Naive thymus-derived CD4-positive, alpha-beta T cell (primary cell): ENCODE measurements at places on chromosomes 1 and 21. TPM values are rescaled to one million over a fixed set of nuclear protein-coding genes. Genes with fewer than 3 reads are reported as not detected.

SPATA21 gene
- not detected for total RNA-seq

MTMR11 gene
- 9.7 and 12.9 TPM in 2 replicates for total RNA-seq

CELA2B gene
- total RNA-seq, result not detected in 2 replicates

ERMAP gene
- total RNA-seq, result 6.7 TPM

FH gene
- 25.8 TPM for total RNA-seq

OR6K6 gene
- not detected for total RNA-seq

LBR gene
- total RNA-seq, result 141 TPM

ACOT11 gene
- total RNA-seq, result 1.9 and 2.3 TPM in 2 replicates

CYP4X1 gene
- not detected for total RNA-seq

RNU1-3 gene
- 3,337 TPM for total RNA-seq

KCNC4 gene
- total RNA-seq, result 5.0 and 5.8 TPM in 2 replicates

CENPL gene
- total RNA-seq, result 6.7 TPM

PROX1 gene
- total RNA-seq, result not detected

HENMT1 gene
- total RNA-seq, result 5.8 TPM

MPZ gene
- total RNA-seq, result 2.3 TPM

FCER1G gene
- total RNA-seq, result 14.5 TPM

TMEM240 gene
- total RNA-seq, result 2.3 TPM

SYT14 gene
- total RNA-seq, result not detected in 2 replicates

ARHGAP29 gene
- 0.02 TPM in 1 of 2 replicates, not detected in the other for total RNA-seq
